Occipital lobe (tissue), 3 donors: ENCODE measurements at places on chromosomes 3 and 15.

- no peak for DNase-seq
Observed at GRCh38 chr3:195458316-195458717, 15.5 kb upstream of the ACAP2 start.

DNA sequence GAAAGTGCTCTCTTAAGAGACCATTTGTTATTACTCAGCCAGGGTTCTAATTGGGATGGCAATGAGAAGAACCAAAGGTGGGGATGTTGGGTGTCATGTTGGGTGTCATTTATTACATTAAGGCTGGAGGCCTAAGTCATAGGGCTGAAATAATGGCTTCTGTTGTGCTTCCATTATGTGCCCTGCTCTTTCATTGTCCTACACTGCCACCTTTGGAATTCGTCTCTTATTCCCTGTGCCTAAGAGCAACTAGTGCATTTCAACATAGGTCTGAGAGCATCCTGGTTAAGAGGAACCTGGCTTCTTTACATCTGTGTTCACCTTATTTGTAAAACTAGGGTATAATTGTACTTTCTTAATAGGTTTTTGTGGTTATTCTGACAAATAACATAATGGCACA is 32.2 kb downstream of the RIOX2 start:
- DNase-seq: no peak

DNA sequence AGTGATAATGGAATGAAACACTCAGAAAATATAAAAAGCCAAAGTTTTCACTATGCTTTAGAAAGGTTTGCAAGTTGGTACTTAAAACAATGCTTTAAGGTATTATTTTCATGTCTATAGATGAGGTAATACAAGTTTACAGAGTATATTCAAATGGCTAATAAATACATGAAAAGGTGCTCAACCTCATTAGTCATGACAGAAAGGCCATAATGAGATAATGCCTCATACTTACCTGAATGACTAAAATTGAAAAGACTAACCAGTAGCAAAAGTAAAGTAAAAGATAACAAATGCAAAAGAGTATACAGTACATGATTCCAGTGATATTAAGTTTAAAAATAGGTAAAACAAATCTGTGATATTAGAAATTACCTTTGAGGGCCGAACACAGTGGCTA is 163.8 kb downstream of the SUCLG2 start:
- DNase-seq: no peak

DNA sequence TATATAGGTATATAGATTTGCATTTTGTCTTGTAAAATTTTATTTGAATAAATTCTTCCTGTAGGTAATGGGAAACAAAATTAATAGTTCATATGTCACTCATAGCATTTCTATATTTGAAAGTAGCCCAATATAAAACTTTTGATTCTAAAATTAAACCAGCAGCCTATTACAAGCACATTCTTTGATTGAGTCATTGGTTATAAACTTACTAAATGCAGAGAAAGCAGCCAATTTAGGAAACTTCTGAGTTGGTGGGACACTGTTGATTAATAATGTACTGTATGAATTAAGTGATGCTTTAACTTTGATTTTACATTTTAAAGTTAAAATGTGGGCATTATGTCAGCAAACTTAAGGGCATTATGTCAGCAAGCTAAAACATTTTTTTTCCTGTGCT is 34.5 kb downstream of the NR1D2 start:
- DNase-seq: no peak

GRCh38 chr3:134922866-134923265 is 127.8 kb downstream of the EPHB1 start:
- DNase-seq: no peak

GRCh38 chr3:42056840-42057239 is 34.3 kb upstream of the TRAK1 start:
- no peak for DNase-seq

DNA sequence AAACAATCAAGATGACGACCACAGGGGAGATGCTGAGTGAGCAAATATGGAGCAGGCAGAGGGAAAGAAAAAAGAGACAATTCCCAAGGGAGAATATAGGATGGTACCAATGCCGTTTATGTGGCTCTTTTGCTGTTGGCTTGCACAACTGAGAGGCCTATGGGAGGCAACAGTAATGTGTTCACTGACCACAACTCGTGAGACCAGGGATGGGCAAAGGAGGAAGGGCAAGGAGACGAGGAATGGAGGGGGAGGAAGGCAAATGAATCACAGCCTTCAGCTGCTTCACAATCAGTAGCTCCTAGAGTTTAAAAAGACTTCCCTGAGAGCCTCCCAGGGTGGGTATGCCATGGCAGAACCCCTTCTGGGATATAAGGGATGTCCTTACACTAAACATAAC is 131.5 kb downstream of the SLC9A9 start:
- no peak for DNase-seq

GRCh38 chr3:149243540-149243939 is 21.9 kb upstream of the CP start:
- no peak for DNase-seq
